Astrocyte (in vitro differentiated cells and primary cell): ENCODE measurements at places on chromosomes 12 and 14. TPM values are rescaled to one million over a fixed set of nuclear protein-coding genes. Genes with fewer than 3 reads are reported as not detected.

Gene FUT8
- 52.7 and 57.4 TPM in 2 replicates for total RNA-seq

DNA sequence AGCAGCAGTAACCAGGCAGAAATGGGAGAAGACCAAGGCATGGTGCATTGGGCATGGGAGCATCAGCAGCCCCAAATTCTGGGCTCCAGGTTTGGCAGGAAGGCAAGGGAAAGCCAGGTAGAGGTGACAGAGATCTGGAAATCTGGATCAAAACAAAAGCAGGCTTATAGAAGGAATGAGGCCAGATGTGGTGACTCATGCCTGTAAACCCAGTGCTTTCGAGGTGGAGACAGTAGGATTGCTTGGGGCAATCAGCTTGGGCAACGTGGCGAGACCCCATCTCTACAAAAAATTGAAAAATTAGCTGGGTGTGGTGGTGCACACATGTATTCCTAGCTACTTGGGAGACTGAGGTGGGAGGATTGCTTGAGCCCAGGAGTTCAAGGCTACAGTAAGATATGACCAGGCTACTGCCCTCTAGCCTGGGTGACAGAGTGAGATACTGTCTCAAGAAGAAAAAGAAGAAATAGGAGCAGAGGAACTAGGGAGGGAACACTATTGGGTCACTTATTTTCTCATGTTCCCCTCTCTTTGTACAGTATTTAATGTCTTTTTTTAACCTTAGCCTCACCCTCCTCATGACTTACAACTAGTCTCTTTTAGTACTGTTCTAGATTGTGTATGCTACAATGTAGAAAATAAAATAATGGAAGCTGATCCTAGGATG lies 25.1 kb downstream of the SLC4A8 start:
- no peak overlapping the region for H3K27ac ChIP-seq
- no peaks in the 10 kb centered on the region for H3K36me3 ChIP-seq
- H3K4me1 ChIP-seq = no peaks in the 10 kb centered on the region
- H3K27me3 ChIP-seq = no peaks in the 10 kb centered on the region
- no peak overlapping the region for H3K4me3 ChIP-seq

Gene CD163
- not detected in 2 replicates for total RNA-seq

DNA sequence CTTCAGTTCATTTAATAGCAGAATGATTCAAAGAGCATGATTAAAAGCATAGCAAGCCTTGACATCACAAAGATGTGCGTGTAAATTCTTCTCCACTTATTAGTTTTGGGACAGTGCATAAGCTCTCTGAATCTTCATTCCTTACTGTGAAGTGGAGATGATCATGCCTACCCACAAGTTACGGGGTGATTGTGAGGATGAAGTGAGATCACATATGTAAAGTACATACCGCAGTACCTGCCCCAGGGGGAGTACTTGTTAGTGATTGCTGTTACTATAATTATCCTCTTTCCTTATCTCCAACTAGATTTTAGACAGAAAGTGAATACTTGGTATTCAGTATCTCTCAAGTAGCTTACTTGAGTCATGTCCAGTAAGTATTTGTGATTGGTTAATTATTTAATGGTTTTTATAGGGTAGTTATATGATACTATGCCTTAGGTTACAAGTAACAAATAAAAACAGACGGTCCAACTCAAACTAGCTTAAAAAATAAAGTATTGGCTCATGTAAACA lies 6.0 kb downstream of the RAD9B start:
- no peak overlapping the region for H3K27ac ChIP-seq
- H3K36me3 ChIP-seq = no peaks in the 10 kb centered on the region

Gene CGRRF1
- total RNA-seq = 16.6 and 18.7 TPM in 2 replicates

Gene CDH24
- total RNA-seq = 17.4 and 22.2 TPM in 2 replicates

Gene NTN4
- 22.6 and 28.9 TPM in 2 replicates for total RNA-seq

Gene LRFN5
- 1.5 and 1.6 TPM in 2 replicates for total RNA-seq

GRCh38 chr14:65268594-65268993 lies 143.9 kb upstream of the FUT8 start:
- H3K27me3 ChIP-seq = no peaks in the 10 kb centered on the region
- DNase-seq = no peak
- no peaks in the 10 kb centered on the region for H3K36me3 ChIP-seq
- H3K4me3 ChIP-seq = no peak overlapping the region
- no peak overlapping the region for H3K27ac ChIP-seq
- no peaks in the 10 kb centered on the region for H3K4me1 ChIP-seq
